ENCODE measurements at places on chromosomes 12 and 14. TPM values are rescaled to one million over a fixed set of nuclear protein-coding genes. Genes with fewer than 3 reads are reported as not detected.

The FKBP11 gene
- 11.9 TPM for polyA plus RNA-seq

The TPH2 gene
- not detected for polyA plus RNA-seq

The TMEM132C gene
- 1.6 TPM for polyA plus RNA-seq

The TOMM20L gene
- not detected for polyA plus RNA-seq

The CHFR gene
- polyA plus RNA-seq: 29.4 TPM

The CFAP54 gene
- 2.0 TPM for polyA plus RNA-seq

The DAO gene
- polyA plus RNA-seq: 0.72 TPM
